Hair follicle dermal papilla cell (primary cell): ENCODE measurements at places on chromosomes 6 and 20. TPM values are rescaled to one million over a fixed set of nuclear protein-coding genes. Genes with fewer than 3 reads are reported as not detected.

ESF1 gene
- 9.2 and 10.1 TPM in 2 replicates for total RNA-seq

SIM1 gene
- total RNA-seq, result 10.7 and 11.8 TPM in 2 replicates

ADGRB3 gene
- total RNA-seq, result 0.61 and 2.1 TPM in 2 replicates

TPBG gene
- total RNA-seq, result 73.3 and 90.5 TPM in 2 replicates

MYLK2 gene
- total RNA-seq, result under 0.01 and 0.12 TPM in 2 replicates

PDE7B gene
- total RNA-seq, result 50.4 and 51.0 TPM in 2 replicates

TMEM170B gene
- 1.5 and 2.3 TPM in 2 replicates for total RNA-seq

DPM1 gene
- 32.3 and 43.2 TPM in 2 replicates for total RNA-seq

SPEF1 gene
- under 0.01 TPM in 1 of 2 replicates, not detected in the other for total RNA-seq

C6orf15 gene
- total RNA-seq, result not detected in 2 replicates

FARS2 gene
- 26.6 and 26.8 TPM in 2 replicates for total RNA-seq

CRYBG1 gene
- total RNA-seq, result 40.4 and 55.9 TPM in 2 replicates

GSTA2 gene
- total RNA-seq, result not detected in 2 replicates

UBE2C gene
- total RNA-seq, result 2.3 and 4.5 TPM in 2 replicates

CTNNBL1 gene
- 21.9 and 23.5 TPM in 2 replicates for total RNA-seq

TGM3 gene
- total RNA-seq, result not detected in 2 replicates

PAK5 gene
- under 0.01 TPM in 1 of 2 replicates, not detected in the other for total RNA-seq

ADGB gene
- not detected in 2 replicates for total RNA-seq

ARFGEF3 gene
- 1.5 and 1.7 TPM in 2 replicates for total RNA-seq

PSORS1C2 gene
- not detected in 2 replicates for total RNA-seq

FKBP1C gene
- 0.24 and 1.1 TPM in 2 replicates for total RNA-seq

UST gene
- 22.7 and 29.4 TPM in 2 replicates for total RNA-seq

SLCO4A1 gene
- total RNA-seq, result under 0.01 and 0.16 TPM in 2 replicates

RFX6 gene
- not detected in 2 replicates for total RNA-seq

TRIM10 gene
- not detected in 2 replicates for total RNA-seq

AVP gene
- not detected in 2 replicates for total RNA-seq

FOXC1 gene
- total RNA-seq, result 2.1 and 2.3 TPM in 2 replicates

CAPN11 gene
- total RNA-seq, result not detected in 2 replicates

SNAP25 gene
- 0.32 and 0.73 TPM in 2 replicates for total RNA-seq

FGD2 gene
- not detected in 2 replicates for total RNA-seq

RIPPLY2 gene
- 0.61 and 0.97 TPM in 2 replicates for total RNA-seq

OR2H1 gene
- not detected in 2 replicates for total RNA-seq

OPRM1 gene
- not detected in 2 replicates for total RNA-seq

RIPOR3 gene
- total RNA-seq, result 29.3 and 50.8 TPM in 2 replicates

SLC35A1 gene
- 11.9 and 13.8 TPM in 2 replicates for total RNA-seq

ISM1 gene
- 3.2 and 3.4 TPM in 2 replicates for total RNA-seq

CCN5 gene
- 50.3 and 59.2 TPM in 2 replicates for total RNA-seq

FRS3 gene
- 1.5 and 2.8 TPM in 2 replicates for total RNA-seq

NCOA7 gene
- 12.9 and 14.8 TPM in 2 replicates for total RNA-seq

SLPI gene
- not detected in 2 replicates for total RNA-seq

CCN2 gene
- total RNA-seq, result 95.8 and 100 TPM in 2 replicates

E2F3 gene
- total RNA-seq, result 8.9 and 9.0 TPM in 2 replicates

IL17F gene
- not detected in 2 replicates for total RNA-seq

ZBTB46 gene
- 0.36 and 0.81 TPM in 2 replicates for total RNA-seq

ID4 gene
- 10.2 and 11.1 TPM in 2 replicates for total RNA-seq

RAD21L1 gene
- total RNA-seq, result 0.32 TPM in 1 of 2 replicates, not detected in the other

FHL5 gene
- total RNA-seq, result not detected in 2 replicates

GATA5 gene
- total RNA-seq, result not detected in 2 replicates

SMIM29 gene
- 17.0 and 24.3 TPM in 2 replicates for total RNA-seq

DNMT3B gene
- 1.7 and 1.8 TPM in 2 replicates for total RNA-seq

TPD52L2 gene
- 96.7 and 106 TPM in 2 replicates for total RNA-seq

ZC2HC1B gene
- 0.16 TPM in 1 of 2 replicates, not detected in the other for total RNA-seq

CPNE5 gene
- 0.12 and 0.16 TPM in 2 replicates for total RNA-seq

HLA-G gene
- total RNA-seq, result not detected in 2 replicates

SLC22A16 gene
- 0.12 TPM in 1 of 2 replicates, not detected in the other for total RNA-seq
